T-cell (primary cell): ENCODE measurements at places on chromosomes 7 and 10. TPM values are rescaled to one million over a fixed set of nuclear protein-coding genes. Genes with fewer than 3 reads are reported as not detected.

DNA sequence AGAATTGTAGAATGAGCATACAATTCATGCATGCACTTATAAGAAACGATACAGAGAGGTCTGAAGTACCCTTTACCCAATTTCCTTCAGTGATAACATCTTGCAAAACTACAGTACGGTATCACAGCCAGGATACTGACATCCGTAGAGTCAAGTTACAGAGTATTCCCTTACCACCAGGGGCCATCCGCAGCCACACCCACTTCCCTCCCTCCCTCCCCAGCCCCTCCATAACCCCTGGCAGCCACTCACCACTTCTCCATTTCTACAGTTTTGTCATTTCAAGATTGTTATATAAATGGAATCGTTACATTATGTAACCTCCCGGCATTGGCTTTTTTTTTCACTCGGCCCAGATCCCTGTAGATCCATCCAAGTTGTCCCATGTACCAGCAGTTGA, 113.6 kb upstream of the RET start:
- no peaks in the 10 kb centered on the region for H3K36me3 ChIP-seq
- no peak overlapping the region for H3K4me3 ChIP-seq
- no peaks in the 10 kb centered on the region for H3K4me1 ChIP-seq
- H3K27me3 ChIP-seq, result peaks cover 6% of the 10 kb centered on the region
- no peak overlapping the region for H3K27ac ChIP-seq

DNA sequence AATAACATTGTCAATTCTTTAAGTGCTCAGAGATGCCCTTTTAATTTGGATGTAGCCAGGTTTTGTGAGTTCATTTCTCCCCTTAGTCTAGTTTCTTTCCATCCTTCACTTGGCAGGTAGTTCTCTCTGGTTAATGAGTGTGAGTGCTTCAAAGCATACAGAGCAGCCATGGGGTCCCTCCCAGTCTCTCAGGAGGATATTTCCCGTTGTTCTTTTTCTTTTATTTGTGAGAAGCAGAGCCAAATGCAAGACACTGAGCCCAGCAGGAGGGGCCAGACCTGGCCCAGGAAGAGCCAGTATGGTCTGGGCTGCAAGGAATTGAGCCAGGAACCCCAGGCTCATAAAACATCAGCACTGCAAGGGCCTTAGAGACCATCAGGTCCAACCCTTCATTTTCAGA, 52.4 kb downstream of the PLCE1 start:
- DNase-seq, result no peak
- H3K27ac ChIP-seq, result no peak overlapping the region
- H3K4me3 ChIP-seq, result no peak overlapping the region
- no peaks in the 10 kb centered on the region for H3K27me3 ChIP-seq

GRCh38 chr10:47379445-47379785, 4.7 kb downstream of the ZNF488 start:
- no peak overlapping the region for H3K27ac ChIP-seq
- H3K4me1 ChIP-seq, result peaks cover 7% of the 10 kb centered on the region
- no peak overlapping the region for H3K4me3 ChIP-seq
- no peaks in the 10 kb centered on the region for H3K36me3 ChIP-seq

DNA sequence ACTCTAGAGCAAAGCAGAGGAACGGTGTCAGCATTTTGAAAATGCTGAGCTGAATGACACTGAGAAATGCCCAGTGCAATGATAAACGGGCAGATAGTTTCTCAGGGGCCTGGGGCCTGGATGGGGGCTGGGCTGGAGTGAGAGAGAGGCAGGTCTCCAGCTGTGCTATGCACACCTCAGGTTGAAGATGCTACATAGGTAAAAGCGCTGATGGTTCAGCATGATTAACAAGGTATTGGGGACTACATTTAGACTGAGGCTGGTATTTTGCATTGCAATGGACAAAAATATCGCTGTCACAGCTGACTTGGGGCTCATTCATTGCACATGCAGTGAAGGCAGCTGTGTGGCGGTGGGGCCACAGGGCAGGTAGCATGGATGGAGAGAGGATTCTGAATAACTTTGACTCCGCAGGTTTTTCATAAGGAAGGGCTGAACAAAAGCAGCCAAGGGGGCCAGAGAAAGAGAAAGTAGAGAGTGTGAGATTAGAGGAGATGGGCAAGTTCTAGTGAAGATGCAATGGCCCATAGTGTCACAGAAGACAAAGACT, 290.8 kb upstream of the ZNF32 start:
- no peak for DNase-seq
- no peak overlapping the region for H3K4me3 ChIP-seq
- H3K27ac ChIP-seq, result no peak overlapping the region
- H3K4me1 ChIP-seq, result peaks cover 9% of the 10 kb centered on the region

Gene LLCFC1
- total RNA-seq, result not detected
